ENCODE measurements at places on chromosomes 12 and 14.

- DNase-seq: no peak
Measured at GRCh38 chr12:125376422-125376821, 311.2 kb downstream of the AACS start.

DNA sequence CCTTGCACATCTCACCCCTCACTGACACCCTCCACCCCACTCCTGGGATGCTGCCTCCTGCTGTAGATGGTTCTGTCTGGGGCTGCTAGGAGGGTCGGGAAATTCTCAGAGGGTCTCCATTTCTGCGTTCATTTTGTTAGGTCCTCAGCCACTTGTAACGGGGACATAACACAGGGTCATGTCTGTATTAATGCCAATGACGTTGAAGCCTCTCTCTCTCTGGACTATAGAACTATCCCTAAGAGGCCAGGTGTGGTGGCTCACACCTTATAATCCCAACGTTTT, 14.6 kb downstream of the SIVA1 start:
- no peak for DNase-seq

GRCh38 chr12:132449565-132450417, 40.2 kb upstream of the FBRSL1 start:
- no peak for DNase-seq

- no peak for DNase-seq
Measured at GRCh38 chr12:20393707-20394106, 25.4 kb downstream of the PDE3A start.
